Mammary epithelial cell (primary cell): ENCODE measurements at places on chromosomes 4 and X.

GRCh38 chr4:87356832-87357526 is 34.0 kb downstream of the HSD17B11 start:
- DNase-seq, result peak; percentile 39

- no peak for DNase-seq
Observed at GRCh38 chr4:102610476-102610875, 109.3 kb downstream of the NFKB1 start.

DNA sequence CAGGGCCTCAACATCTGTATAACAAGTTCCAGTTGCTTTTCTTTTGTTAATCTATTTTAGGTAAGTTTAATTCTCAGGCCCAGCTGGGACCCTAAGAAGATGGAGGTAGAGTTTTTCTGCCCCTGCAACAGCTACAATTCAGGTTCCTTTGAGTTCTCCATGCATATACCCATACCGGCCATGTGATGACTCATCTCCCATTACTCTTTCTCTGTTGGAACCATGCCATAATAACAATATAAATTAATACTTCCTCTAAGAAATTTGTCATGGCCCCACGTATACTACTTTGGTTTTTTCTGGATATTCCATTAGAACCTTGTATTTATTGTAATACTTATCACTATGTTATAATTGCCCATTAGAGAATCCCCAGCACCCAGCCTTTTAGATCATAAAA is 1.3 kb upstream of the INTU start:
- DNase-seq, result peak; percentile 58

DNA sequence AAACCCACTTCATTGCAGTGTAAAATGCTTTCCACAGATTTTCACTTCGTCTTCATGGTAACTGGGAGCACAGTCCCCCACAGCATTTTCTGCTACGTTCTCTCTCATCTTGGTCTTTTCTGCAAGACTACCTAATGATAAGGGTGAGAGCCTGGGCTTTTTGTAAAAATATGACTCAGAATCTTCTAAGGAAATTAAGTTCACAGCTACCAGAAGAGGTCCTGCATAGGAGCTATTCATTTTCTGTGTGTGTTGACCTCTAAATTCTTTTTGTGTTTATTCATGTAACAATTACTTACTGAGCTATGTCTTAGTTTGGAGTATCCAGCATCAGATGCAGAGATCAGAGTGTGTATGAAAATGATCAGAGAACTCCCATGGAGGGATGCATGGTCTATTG is 192.2 kb downstream of the CPEB2 start:
- no peak for DNase-seq

DNA sequence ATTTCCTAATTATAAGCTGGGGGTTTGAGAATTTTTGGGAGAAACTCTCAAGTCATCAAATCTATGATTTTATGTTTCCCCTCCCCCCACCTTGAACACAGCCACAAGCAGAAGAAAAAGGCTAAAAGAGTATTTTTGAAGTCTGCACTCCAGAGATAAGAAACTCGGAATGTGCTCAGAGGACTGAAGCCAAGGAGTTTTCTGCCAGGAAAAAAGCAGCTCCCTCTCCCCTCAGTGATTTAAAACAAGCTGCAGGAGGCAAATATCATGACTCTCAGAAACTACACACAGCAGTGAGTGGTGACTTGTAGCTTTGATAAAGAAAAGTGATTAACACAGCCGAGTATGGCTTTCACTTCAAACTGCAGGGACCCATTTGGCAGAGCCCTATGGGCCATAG is 800.2 kb upstream of the FTHL17 start:
- no peak for DNase-seq

DNA sequence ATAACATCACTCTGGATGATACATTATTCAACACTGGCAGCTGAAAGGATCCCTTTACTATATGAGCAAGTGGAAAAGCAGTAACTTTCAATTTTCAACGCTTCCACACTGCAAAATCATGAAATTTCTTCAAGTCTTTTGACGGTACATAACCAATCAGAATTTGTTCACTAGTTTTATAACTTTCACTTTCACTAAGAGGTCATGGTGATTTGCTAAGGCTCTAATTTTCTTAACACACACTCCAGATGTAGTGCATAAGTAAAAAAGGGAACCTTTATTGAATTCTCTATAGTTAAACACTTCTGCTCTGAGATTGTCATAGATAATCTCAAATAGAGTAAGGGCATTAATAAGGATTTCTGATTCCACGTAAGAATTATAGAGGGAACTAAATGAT is 4.1 kb downstream of the ARMCX2 start:
- DNase-seq, result no peak

GRCh38 chr4:174699654-174700053 is 129.4 kb downstream of the GLRA3 start:
- DNase-seq, result no peak

DNA sequence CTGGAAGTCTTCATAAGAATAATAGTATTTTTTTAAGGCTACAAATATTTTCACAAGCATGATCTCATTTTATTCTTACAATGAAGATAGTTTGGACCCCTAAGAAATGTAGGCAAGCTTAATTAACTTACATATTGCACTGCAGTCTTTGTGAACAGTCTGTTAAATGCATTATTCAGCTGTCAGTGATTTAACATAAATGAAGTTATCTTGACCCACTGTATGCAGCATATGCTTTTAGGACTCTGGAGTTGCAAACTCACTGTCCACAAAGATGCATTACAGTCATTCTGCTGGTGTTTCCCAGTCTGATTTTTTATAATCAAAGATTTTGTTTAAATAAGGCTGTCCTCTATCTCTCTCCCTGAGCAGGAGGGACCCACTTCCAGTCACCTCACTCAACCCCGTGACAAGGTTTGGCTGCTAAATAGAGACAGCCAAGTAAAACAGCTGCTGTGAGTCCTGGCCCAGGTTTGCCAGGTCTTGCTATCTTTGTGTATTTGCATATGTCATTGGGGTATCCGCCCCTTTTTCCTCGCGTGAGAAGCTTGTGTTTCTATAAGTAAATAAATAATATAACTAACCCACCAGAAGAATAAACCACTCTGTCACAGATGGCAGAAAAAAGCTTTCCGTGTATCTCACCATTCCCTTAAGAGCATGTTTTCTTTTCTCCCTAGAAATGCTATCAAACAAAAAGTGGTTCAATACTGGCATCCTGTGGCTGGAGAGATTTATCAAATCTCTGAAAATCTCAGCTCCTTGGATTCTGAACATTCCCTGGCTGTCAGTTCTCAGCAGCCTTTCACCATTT is 67.0 kb downstream of the SLC7A11 start:
- no peak for DNase-seq

- DNase-seq, result no peak
Observed at GRCh38 chr4:163694385-163694784, 199.9 kb downstream of the TMA16 start.

GRCh38 chr4:155704841-155705404 is 38.3 kb downstream of the GUCY1A1 start:
- DNase-seq, result no peak

DNA sequence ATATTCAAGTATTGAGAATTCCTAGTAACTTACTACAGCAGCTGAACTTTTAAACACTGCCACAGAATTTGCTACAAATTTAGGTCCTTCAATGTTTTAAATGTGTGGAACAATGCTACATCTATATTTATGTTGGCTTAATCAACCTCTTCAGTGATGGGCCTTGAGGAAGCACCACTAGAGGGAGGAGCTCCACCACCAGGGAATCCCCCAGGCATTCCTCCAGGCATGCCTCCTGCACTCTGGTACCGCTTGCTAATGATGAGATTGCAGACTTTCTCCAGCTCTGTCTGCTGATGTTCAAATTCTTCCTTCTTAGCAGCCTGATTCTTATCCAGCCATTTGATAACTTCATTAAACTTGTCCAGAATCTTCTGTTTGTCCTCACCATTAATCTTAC is 190.8 kb downstream of the HTR2C start:
- DNase-seq, result no peak

GRCh38 chrX:72243472-72243871 is 4.6 kb upstream of the ERCC6L start:
- DNase-seq, result peak; percentile 19

GRCh38 chrX:16853537-16853936 is 16.6 kb downstream of the RBBP7 start:
- no peak for DNase-seq

GRCh38 chr4:84378983-84379382 is 120.1 kb downstream of the NKX6-1 start:
- no peak for DNase-seq

DNA sequence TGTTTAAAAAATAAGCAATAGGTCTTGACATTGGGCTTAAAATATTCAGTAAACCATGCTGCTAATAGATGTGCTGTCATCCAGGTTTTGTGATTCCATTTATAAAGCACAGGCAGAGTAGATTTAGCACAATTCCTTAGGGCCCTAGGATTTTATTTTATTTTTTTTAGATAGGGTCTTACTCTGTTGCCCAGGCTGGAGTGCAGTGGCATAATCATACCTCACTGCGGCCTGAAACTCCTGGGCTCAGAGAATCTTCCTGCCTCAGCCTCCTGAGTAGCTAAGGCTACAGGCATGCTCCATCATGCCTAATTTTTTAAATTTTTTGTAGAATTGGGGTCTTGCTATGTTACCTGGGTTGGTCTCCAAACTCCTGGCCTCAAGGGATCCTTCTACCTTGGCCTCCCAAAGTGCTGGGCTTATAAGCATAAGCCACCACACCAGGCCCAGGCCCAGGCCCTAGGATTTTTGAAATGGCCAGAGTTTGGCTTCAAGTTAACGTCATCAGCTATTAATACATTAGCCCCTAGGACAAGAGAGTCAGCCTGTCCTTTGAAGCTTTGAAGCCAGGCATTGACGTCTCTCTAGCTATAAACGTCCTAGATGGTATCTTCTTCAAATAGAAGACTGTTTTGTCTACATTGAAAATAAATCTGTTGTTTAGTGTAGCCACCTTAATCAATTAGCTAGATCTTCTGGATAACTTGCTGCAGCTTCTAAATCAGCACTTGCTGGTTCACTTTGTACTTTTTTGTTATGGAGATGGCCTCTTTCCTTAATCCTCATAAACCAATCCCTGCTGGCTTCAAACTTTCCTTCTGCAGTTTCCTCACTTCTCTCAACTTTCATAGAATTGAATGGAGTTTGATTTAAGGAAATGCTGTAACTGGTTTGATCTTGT is 35.8 kb downstream of the EIF2S3 start:
- DNase-seq, result no peak

GRCh38 chr4:186885289-186885688 is 161.6 kb upstream of the FAT1 start:
- DNase-seq, result no peak

DNA sequence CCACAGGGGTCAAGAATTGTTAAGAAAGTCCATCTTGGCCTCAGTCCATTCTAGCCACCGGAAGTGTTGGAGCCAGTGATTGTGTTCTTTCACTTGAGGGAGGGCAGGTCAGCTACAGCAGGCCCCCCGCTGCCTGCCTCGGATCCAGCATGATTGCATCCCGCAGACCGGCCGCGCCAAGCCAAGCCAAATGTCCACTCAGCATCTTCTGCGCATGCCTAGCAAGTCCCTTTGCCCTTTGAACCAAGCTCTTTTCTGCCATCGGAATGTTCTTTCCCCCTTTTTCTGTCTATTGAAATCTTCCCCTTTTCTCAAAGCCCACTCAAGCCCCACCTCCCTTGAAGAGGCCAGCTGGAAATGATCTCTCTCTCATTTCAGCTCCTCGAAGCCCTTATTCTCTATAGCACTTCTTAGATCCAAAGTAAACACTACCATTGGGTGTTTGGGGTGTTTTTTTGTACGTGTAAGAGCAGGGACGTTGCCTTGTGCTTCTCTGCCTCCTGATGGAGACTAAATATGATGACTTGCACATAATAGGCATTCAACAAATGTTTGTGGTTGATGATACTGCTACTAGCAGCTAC is 147.8 kb upstream of the BCOR start:
- DNase-seq, result no peak

DNA sequence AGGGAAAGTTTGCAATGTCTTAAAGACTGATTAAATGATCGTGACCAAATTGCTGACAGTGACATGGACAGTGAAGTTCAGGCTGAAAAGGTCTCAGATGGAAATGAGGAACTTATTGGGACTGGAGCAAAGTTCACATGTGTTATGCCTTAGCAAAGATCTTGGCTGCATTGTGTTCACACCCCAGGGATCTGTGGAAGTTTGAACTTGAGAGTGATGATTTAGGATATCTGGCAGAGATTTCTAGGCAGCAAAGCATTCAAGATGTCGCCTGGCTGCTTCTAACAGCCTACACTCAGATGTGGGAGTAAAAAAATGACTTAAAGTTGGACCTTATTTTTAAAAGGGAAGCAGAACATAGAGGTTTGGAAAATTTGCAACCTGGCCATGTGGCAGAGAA is 21.4 kb downstream of the SCARB2 start:
- no peak for DNase-seq

DNA sequence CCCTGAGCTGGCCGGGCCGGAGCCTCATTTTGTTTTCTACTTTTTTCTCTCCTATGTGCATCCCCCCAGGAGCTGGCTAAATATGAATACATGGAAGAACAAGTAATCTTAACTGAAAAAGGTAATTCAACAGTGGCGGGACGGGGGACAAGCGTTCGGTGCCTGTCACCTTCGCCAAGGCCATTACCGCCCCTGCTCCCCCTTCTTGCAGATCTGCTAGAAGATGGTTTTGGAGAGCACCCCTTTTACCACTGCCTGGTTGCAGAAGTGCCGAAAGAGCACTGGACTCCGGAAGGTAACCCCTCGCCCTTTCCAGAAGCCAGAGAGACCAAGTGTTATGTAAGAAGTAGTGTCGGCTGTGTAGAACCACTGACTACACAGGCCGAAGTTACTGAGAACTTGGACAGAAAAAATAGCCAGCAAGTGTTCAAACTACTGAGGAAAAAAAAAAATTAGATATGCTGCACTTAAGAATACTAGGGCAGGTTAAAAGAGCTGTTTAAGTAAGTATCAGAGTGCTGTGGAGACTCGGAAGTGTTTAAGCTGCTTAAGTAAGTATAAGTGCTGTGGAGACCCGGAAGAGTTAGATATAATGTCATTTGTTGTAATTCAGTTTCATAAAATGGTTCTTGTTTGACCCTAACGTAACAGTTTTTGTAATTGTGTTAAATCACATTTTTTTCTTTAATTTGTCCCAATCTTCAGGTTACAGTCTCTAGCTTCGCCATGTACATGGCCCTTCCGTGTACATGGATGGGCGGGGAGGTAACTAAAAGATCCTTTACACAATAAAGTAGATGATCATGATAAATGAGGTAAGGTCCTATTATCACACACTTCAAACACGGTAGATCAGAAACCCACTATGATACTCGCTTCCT is 856 bp downstream of the SAT1 start:
- no peak for DNase-seq

DNA sequence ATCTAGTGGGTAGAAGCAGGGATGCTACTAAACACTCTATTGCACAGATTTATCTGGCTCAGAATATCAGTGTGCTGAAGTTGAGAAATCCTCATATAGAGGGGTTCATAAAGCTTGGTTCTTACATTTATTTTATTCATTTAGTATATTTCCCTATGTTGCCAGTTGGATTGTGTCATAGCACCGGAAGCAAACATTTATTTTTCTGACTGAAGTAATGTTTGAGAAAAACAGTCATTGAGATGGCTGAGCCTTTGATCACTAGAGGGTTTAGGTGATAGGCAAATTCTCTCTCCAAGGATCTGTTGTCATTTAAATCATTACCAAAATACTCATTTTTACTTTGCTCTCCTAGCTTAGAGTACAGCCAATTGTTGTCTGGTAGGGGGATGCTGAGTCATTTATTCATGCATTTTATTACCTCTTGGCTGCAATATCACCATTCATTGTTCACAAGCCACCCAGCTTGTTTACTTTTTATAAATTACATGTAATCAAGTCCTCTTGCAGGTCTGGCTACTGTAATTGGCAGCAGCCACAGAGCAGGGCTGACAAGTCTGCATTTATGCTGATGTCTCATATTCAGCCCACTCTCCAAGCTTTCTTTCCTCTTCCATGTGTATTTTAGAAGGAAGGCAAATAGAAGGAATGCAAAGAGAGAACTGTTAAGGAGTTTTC is 15.2 kb downstream of the GAB1 start:
- no peak for DNase-seq
